ENCODE measurements at places on chromosomes 6 and 20.

GRCh38 chr6:137210903-137211302 lies 8.3 kb downstream of the IFNGR1 start:
- DNase-seq, result no peak

DNA sequence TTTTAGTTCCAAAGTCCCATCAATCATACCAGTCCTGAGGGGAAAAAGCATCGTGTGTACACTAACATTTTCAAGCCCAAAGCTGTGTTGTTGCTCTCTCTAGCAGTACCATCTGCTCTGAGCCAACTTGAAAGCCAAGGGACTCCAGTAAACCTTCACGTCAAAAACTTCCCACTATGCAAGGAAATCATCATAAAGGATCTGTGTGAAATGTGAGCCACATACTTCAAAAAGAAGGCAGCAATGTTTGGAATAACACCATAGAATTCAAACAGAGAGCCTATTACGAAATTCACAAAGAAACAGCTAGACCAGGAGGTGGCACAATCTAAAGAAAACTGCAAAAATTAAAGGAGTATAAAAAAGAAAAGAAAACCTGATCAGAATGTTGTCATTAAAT lies 399.8 kb upstream of the EPHA7 start:
- no peak for DNase-seq

- no peak for DNase-seq
Observed at GRCh38 chr20:24773168-24773567, 175.9 kb upstream of the CST7 start.

DNA sequence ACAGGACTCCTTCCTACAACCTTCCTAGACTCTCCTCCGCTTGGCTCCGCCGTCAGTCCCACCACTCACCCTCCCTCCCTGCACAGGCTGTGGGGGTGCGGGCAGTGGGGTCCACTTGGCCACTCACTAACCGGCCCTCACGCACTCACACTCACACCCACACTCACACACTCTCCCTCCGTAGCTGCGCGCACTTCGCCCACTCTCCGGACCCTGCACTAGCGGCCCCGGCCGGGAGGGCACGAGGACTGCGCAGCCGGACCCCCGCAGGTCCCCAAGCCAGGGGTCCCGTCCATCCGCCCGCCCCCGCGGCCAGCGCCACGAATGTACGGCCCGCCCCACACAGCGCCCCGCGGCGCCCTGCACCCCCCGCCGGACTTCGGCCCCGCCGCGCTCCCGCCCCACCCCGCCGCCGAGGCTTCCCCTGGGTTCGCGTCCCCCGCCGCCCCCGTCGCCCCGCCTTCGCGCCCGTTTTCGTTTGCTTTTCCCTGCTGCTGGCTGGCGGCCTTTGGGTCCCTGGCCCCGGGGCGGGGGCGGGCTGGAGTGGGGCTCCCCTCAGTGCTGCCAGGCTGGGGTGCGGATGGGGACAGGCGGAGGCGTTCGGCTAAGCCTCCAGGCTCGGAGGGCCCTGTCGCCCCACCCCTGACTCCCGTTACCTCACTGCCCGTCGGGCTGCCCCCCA lies 23.0 kb upstream of the SLC22A7 start:
- no peak for DNase-seq

DNA sequence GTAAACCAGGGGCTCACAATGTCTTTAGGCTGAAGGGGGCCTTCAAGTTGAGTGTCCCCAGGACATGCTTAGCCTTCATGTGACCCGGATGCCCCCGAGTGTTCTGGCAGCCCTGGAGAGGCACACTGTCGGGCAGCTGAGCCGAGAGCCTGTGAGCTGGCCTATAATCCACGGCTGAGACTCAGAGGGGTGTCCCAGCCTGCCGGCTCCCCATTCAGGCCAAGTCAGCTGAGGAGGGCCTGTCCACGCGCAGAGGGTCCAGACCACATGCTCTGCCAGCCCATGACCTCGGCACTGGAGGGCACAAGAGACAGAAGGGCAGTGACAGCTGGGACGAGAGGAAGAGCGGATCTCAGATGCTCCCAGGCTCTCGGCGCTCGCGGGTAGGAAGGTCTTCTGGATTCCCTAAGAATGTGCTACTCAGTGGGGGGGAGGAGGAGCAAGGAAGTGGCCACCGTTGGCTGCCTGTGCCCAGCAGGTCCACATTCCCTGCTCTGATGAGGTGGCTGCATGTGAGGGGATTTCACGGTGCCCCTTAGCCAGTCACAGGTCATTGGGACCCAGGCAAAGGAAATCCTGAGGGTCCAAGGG lies 224.7 kb downstream of the NRN1 start:
- DNase-seq, result no peak

- DNase-seq, result no peak
Observed at GRCh38 chr20:16100111-16100510, 473.1 kb downstream of the KIF16B start.

All from GM12865 (cell line).